Adipocyte (in vitro differentiated cells): ENCODE measurements at places on chromosomes 11 and 22.

DNA sequence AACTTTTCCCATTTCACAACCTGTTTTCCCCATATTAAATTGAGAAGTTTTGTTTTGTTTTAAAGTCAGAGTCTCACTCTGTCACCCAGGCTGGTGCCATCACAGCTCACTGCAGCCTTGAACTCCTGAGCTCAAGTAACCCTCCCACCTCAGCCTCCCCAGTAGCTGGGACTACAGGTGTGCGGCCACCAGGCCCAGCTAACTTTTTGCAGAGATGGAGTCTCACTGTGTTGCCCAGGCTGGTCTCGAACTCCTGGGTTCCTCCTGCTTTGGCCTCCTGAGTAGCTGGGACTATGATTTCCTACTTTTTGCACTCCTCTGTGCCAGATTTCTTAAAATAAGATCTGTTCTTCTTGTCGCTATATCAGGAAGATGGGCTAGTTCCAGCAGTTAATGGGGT is 44.9 kb downstream of the GNB1L start:
- no peak for DNase-seq

DNA sequence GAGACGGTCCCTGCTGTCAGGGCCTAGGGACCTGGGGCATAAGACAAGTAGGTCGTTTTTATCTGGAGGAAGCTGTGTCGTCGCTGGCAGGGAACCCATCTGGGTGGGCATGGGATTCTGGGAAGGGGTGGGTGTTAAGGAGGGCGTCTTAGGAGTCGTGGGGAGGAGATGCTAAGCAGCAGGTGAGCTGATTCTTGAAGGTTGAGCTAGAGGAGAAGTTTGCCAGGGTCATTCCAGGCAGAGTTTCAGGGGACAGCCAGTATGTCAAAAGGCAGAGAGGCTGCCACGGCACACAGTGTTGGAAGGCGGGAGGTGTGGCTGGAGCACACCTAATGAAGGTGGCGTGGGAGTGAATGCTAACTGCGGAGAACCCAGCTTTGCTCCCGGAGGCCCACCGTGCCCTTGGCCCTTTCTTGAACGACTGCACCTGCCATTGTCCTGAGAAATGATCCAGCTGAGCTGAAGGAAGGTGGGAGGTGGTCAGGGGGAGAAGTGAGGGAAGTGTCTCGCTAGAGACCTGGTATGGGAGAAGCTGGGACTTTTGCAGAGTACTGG is 1.3 kb downstream of the FAM118A start:
- no peak for DNase-seq

DNA sequence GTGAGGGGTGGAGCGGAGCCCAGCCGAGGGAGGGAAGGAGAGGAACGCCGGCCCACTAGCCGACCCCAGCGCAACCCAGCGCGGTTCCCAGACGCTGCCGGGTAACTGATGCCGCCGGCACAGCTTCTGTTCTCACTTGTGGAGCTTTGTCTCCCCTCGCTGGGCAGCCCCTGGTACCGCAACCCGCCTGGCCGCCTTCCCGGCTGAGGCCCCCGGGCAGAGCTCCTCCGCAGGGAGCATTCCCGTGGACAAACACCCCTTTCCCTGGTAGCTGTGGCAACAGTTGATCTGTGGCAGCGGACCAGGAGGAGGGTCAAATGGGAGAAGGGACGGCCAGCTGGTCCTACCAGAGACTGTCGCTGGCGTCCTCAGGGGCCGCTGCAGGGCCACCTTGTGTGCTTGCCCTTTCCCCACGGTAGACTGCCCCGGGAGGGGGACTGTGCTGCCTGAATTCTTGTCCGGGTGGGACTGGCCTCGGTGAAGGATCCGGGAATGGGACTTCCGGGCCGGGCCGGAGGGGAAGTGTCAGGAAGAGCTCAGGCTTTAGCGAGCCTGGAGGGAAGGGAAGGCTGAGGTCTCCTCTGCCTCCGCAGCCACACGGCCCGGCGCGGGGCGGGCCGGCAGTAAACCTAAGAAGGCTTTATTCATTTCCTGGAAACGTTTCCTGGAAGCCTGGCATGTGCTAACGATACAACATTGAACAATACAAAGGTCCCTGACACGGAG is 468.0 kb downstream of the OPCML start:
- DNase-seq: peak; percentile 87

GRCh38 chr22:20619045-20619892 is 111.9 kb downstream of the MED15 start:
- no peak for DNase-seq
